Activated T-helper 2 cell treated with anti-CD3 and anti-CD28 coated beads, Interferon-gamma antibody, Interleukin-2, Interleukin-4, amounts not matched to agents 10 μg/mL and 5 μg/mL and 100 μg/mL, durations not matched to agents 14 hours and 24 hours and 36 hours (primary cell): ENCODE measurements at places on chromosomes 7 and 10. TPM values are rescaled to one million over a fixed set of nuclear protein-coding genes. Genes with fewer than 3 reads are reported as not detected.

ELFN1 gene
- not detected in 2 replicates for total RNA-seq

- DNase-seq: no peak
- no peaks in the 10 kb centered on the region for H3K27me3 ChIP-seq
- H3K4me3 ChIP-seq: no peak overlapping the region
- no peaks in the 10 kb centered on the region for H3K36me3 ChIP-seq
Observed at GRCh38 chr7:29598613-29599012, 35.0 kb downstream of the PRR15 start.

- H3K27me3 ChIP-seq: no peaks in the 10 kb centered on the region
- H3K27ac ChIP-seq: no peak overlapping the region
- no peak overlapping the region for H3K4me3 ChIP-seq
- no peaks in the 10 kb centered on the region for H3K36me3 ChIP-seq
Observed at GRCh38 chr10:86579883-86580520, 58.4 kb upstream of the WAPL start.

- no peak overlapping the region for H3K27ac ChIP-seq
- H3K36me3 ChIP-seq: no peaks in the 10 kb centered on the region
- H3K27me3 ChIP-seq: no peaks in the 10 kb centered on the region
- H3K4me1 ChIP-seq: no peaks in the 10 kb centered on the region
- DNase-seq: no peak
Observed at GRCh38 chr7:38600741-38601140, 30.4 kb downstream of the AMPH start.
